Erythroblast (primary cell): ENCODE measurements at places on chromosomes 16 and 17.
A peak's percentile ranks its signal among the peaks of the same experiment; 100 is the strongest.

GRCh38 chr16:53809088-53809932, 105.4 kb downstream of the FTO start:
- no peak for DNase-seq

DNA sequence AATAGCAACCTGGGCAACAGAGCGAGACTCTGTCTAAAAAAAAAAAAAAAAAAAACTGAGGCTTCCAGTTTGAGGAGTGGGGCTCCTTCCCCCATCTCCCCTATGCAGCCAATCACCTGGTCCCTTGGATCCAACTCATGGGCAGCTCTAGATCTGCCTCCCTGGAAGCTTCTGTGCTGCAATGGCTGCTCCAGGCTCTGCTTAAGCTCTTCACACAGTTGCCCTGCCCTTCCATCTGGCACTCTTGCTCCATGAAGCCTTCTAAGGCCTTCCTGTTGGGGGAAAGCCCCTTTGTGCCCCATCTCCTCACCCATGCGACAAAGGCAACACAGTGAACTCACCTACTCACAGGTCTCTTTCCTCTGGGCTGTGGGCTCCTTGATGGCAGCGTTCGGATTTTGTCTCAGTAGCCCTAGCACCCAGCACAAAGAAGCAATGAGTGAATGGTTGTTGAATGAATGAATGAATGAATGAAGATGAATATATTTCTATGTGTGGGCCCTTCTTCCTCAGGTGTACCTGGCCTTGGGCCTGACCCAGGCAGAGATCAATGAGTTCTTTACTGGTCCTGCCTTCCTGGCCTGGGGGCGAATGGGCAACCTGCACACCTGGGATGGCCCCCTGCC, 1.9 kb downstream of the NAGLU start:
- no peak for DNase-seq

GRCh38 chr16:1877089-1877488, 5.1 kb upstream of the MEIOB start:
- no peak for DNase-seq

- DNase-seq: no peak
Measured at GRCh38 chr17:34614698-34615097, 35.3 kb downstream of the TMEM132E start.

GRCh38 chr17:78679495-78680395, 102.3 kb downstream of the CYTH1 start:
- no peak for DNase-seq

DNA sequence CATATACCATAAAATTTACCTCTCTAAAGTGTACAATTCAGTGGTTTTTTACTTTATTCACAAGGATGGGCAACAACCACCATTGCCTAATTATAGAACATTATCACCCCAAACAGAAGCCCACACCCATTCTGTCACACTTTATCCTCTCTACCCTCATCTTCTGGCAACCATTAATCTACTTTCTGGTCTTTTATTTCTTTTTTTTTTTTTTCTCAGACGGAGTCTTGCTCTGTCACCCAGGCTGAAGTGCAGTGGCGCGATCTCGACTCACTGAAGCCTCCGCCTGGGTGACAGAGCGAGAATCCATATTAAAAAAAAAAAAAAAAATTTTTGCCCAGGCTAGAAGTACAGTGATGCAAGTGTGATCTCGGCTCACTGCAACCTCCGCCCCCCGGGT, 90.7 kb upstream of the CLEC18B start:
- DNase-seq: peak; percentile 80

DNA sequence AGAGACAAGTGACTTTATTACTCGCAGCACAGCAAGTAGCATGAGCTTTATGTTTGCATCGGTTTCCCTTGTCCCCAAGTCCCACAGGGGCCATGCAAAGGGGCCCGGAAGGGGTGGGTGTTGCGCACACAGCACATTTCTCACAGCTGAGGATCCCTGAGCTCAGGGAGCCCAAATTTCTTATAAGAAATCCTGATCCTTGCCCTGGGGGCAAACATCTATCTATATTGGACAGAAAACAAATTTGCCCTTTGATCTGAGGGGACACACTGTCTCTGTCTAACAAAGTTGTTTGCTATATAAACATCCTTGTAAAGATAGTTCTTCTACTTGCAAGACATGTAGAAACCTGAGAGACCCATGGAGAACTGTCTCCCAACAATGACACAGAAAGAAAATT, 35.7 kb upstream of the MEAK7 start:
- no peak for DNase-seq

DNA sequence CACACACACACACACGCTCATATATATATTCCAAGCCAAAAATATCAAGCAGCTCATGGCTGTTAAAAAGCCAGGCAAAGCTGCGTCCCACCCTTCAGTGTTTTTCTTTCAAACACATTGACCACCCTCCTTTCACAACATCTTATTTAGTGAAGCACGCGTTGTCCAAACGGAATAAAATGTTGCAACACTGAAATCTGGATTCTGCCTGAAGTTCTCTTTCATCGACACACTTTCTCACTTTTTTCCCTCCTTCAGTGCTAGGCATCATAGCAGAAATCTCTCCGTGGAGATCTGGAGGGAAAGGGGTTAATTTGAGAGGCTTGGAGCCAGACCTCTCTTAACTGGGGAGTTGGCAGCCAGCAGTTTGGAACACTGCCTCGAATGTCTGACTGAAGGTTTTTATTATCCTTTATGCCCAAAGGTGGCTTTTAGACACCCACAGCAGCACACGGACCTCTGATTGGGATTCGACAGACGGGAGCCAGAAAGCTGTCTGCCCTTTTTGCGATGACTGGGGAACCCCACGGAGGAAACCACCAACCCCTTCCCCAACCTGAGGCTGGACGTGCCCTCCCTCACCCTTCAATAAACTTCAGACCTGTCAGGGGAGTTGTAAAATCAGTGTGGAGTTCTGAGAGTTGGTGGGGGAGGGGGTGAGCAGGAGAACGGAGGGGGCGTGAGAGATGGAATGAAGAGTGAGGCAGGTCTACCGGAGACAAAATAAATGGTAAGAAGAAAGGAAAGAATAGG, 833.6 kb upstream of the SOX9 start:
- no peak for DNase-seq

DNA sequence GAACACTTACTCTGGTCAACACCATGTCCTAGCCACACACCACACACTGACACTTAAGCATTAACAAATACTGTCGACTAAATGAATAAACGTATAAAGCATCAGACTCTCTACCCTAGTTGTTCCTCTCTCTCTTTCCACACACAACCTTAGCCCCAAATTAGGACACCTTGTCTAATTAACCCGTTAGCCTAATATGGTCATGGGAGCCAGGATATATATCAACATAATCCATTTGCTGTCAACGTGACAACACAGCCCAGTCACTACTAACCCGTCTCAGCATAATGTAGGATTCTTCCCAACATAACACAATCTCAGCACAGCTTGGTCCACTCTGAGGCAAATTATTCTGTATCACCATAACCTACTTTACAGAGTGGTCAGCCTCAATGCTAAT, 2.2 kb downstream of the DVL2 start:
- no peak for DNase-seq

DNA sequence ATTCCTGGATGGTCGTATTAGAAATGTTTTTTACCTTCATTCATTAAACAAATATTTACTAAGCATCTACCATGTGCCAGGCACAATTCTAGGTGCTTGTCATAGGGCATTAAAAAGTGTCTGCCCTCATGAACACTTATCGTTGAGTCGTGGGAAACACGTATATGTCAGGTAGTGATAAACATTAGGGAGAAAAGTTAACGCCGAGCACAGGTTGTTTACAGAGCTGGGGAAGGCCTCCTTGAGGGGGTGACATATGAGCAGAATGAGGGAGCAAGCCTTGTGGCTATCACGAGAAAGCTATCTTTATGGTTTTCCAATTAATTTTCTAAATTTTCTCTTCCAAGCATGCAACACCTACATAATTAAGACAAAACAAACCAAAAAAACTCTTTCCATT, 985 bp upstream of the ZNF213 start:
- DNase-seq: peak; percentile 62

- no peak for DNase-seq
Measured at GRCh38 chr16:27977966-27978365, 85.5 kb downstream of the GSG1L start.
